A549 treated with ZK216348 at 1 μM for 4 hours (cell line): ENCODE measurements at places on chromosomes 6 and 20. TPM values are rescaled to one million over a fixed set of nuclear protein-coding genes. Genes with fewer than 3 reads are reported as not detected.

TINAG gene
- total RNA-seq, result not detected in 5 replicates

ALDH5A1 gene
- total RNA-seq, result 5.2 to 8.4 TPM (median 7.1 TPM) in 5 replicates

SLC2A4RG gene
- total RNA-seq, result 51.4 to 112 TPM (median 99.3 TPM) in 5 replicates

FOXA2 gene
- 13.0 to 21.7 TPM (median 17.6 TPM) in 5 replicates for total RNA-seq

TRIM15 gene
- 0.09 TPM in 1 of 5 replicates, not detected in the others for total RNA-seq

QKI gene
- total RNA-seq, result 38.8 to 62.2 TPM (median 47.3 TPM) in 5 replicates

AIF1 gene
- total RNA-seq, result not detected in 5 replicates

PAK5 gene
- total RNA-seq, result not detected in 5 replicates
